G401 (cell line): ENCODE measurements at places on chromosomes 4 and X.

DNA sequence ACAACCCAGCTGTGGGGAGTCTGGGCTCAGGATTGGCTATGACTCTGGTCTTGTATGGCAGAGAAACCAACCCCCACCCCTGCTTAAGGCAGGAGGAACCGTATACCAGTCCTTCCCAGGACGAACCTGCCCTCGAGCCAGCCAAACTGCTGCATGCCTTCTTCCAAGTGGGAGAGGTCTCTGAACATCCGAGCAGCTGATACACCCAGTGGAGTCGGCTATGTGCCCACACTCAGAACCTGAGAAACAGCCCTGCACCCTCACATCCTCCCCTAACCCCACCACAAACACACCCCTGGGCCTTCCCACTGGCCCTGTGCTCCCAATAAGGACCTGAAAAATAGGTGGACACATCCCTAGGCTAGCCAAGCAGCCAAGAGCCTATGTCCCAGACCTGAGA is 21.8 kb downstream of the C4orf33 start:
- no peak for DNase-seq

DNA sequence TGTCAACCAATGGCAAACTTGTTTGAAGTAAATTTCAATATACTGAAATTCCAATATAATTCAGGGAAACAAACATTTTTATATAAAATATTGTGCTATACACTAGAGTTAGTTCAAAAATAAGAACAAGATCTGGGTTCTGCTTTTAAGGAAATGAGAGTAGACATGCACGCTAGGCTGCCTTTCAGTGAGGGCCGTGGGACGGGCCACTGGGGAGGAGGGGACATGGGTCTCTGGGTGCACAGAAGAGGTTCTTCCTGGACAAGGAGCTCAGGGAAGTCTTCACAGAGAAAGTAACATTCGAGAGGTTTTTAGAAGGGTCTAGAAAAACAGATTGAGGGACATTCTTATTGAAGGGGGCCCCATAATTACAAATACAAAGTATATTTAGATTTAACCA is 64.4 kb downstream of the SHROOM3 start:
- no peak for DNase-seq

DNA sequence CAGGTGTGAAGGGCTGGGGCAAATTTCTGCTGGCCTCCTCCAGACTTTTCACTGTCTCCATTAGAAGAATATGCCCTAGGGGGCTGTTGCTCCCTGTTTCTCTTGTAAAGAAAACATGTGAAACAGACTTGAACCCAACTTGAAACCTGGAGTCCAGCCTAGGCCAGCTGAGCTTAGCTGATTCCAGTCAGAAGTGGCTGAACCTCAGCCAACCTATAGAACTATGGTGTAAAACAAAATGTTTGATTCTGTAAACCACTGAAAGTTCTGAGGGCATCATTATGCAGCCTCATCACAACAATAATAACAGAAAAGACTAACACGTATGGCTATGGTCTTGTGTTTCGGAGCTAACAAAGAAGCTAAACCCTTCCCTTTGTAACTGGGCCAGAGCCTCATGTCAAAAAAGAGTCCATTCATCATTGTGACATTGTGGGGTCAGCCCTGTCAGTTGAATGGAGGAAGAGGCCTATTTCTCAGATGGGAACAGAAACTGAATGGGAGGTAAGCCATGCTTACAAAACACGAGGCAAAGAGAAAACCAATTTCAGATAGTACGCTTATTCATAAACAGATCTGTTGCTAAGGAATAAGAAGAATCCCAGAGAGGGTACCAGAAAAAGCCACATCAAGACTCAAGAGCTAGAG is 34.1 kb downstream of the SETD7 start:
- DNase-seq: no peak

GRCh38 chr4:114284629-114285028 is 305.2 kb upstream of the ARSJ start:
- no peak for DNase-seq

GRCh38 chrX:132740316-132741123 is 217.9 kb downstream of the HS6ST2 start:
- no peak for DNase-seq

GRCh38 chr4:147076179-147076578 is 130.5 kb upstream of the TTC29 start:
- DNase-seq: no peak

GRCh38 chrX:32673193-32673592 is 538.2 kb downstream of the DMD start:
- peak; percentile 2 for DNase-seq

- no peak for DNase-seq
These were observed 6.3 kb downstream of the C1QTNF7 start for GRCh38 chr4:15434091-15434490.

GRCh38 chr4:73257651-73258435 is 755 bp downstream of the ANKRD17 start:
- peak; percentile 34 for DNase-seq

GRCh38 chr4:110878956-110879355 is 256.1 kb upstream of the PITX2 start:
- no peak for DNase-seq

- DNase-seq: no peak
These were observed 36.4 kb downstream of the QDPR start for GRCh38 chr4:17475481-17475880.

GRCh38 chr4:14400307-14400706 is 602.0 kb upstream of the CPEB2 start:
- DNase-seq: no peak

GRCh38 chr4:86117705-86118302 is 242.0 kb downstream of the MAPK10 start:
- DNase-seq: no peak

DNA sequence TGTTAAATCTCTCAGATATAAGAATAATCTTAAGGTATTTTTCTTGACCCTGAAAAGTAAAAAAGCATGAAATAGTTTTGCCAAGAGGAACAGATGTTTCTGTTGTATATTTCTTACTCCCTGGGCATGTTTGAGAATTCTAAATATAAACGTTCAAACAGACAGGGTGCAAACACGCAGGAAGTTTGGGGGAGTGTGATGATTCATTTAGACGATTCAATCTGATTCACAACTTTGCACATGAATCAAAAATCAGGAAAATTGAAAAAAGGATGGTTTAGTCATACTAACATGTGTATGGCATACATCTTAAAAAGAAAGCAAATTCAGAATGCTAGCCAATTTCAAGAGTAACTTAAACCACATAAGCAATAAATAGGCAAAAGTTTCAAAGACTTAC is 340.3 kb upstream of the GRID2 start:
- no peak for DNase-seq

- DNase-seq: no peak
These were observed 57.1 kb upstream of the EFHC2 start for GRCh38 chrX:44400588-44400987.

DNA sequence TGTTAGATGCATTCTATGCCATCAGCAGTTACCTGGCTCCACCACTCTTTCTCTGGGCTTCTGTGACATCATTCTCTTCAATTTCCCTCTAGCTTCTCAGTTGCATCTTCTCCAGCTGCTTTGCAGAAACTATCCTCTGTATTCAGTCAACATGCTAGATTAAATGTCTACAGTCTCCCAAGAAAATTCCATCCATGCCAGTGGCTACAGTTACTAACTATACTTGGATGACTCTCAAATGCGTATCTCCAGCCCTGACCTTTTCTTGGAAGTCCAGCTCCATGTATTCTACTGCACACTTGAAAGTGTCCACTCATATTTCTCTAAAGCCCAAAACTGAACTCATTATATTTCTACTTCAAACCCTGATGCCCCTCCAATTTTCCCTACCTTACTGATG is 232.3 kb upstream of the TENM3 start:
- no peak for DNase-seq

DNA sequence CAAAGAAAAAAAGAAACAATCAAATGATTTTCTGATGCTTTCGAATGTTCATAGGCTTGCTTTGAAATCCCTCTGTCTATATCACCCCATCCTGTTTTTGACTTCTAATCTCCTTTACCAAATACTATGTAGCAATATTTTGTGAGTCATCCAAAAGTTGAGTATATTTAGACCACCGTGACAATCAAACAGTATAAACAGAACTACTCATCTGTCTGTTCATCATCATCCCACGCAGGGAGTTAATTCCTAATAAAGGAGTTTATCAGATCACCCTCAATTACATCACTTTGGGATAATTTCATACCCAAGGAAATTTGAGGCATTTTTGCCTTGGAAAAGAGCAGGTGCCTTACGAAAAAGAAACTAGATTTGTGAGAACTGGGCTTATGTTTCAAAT is 212.9 kb downstream of the CBR4 start:
- no peak for DNase-seq

DNA sequence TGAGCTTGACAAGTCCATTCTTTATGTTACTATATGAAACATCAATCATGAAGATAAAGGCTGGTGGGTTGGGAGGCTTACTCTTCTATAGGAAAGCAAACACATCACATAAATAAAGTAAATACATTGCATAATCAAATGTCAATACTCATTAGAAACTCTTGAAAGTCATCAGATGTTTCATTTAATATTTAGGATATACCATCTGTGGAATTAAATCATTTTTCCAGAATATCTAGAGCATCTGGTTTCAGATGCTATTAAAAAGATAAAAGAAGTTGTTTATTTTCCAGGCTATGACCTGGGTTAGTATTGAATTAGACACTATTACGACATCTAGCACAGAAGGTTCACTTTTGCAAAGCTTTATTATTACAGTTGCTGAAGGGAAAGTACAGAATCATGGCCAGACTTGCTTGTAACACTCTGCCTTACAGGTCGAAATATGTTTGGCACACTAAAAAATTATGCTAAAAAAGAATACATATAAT is 72.6 kb downstream of the METTL14 start:
- DNase-seq: no peak
